ENCODE measurements at places on chromosomes 11 and 22.

DNA sequence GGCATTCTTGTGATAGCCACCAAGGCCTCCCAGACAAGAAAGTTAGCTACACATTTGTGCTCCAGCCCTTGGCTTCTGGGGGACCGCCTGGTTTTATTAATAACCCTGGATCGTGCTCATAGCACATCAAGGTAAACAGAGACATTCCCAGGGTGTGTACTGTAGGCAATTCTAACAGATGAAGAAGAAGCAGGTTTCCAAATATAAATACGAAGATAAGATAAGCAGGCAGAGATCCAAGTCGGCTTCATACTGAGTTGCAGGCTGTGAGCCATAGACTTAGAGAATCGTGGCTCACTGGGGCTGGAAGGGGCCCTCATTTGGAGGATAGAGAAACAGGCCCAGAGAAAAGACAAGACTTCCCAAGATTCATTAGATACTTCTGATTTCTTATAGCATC, 131.4 kb downstream of the TENM4 start:
- DNase-seq = no peak

- no peak for DNase-seq
Measured at GRCh38 chr11:113831314-113831713, 44.1 kb downstream of the USP28 start.

GRCh38 chr11:114026355-114026754, 33.2 kb upstream of the ZBTB16 start:
- peak; percentile 10 for DNase-seq

DNA sequence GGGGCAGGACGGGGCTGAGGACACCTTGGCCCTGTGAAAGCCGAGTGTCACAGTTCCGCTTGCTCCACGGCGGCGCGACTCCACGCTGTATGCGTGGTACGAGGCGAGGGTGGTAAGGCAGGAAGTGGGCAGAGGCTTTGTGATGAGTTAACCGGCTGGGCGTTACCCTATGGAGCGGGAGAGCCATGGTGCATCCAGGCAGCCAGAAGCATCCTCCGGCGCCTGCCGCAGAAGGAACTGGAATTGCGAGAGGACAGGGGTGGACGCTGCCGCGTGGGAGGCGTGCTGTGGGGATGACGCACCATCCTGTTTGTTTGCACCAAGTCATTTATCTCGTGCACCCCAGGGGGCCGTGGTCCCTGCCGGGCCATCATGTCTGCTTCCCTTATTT, 643.9 kb downstream of the BRD1 start:
- DNase-seq = no peak

- DNase-seq = no peak
Measured at GRCh38 chr11:120031612-120032600, 106.0 kb downstream of the TRIM29 start.

DNA sequence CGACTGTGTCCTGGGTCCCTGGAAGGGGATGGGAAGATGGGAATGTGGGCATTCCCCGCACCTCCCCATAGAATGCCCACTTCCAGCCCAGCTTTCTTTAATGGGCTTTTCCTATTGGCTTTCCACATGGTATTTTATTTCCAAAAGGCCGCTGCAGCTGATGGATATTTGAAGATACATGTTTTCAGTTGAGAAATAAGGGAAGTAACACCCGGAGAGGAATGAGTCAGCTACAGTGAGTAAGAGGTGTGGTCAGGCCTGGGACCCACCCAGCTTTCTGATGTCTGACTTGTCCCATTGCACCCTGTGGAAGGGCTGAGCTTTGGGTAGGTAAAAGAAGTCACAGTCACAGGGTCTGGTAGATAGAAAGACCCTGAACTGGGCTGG, 476.9 kb downstream of the MIAT start:
- no peak for DNase-seq

DNA sequence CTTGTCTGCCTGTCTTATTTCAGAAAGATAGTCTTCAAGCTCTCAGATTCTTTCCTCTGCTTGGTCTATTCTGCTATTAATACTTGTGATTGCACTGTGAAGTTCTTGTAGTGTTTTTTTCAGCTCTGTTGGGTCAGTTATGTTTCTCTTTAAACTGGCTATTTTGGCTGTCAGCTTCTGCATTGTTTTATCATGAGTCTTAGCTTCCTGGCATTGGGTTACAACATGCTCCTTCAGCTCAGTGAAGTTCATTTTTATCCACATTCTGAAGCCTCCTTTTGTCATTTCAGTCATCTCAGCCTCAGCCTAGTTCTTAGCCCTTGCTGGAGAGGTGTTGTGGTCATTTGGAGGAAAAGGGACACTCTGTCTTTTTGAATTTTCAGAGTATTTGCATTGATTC, 15.5 kb upstream of the DEPDC7 start:
- no peak for DNase-seq

DNA sequence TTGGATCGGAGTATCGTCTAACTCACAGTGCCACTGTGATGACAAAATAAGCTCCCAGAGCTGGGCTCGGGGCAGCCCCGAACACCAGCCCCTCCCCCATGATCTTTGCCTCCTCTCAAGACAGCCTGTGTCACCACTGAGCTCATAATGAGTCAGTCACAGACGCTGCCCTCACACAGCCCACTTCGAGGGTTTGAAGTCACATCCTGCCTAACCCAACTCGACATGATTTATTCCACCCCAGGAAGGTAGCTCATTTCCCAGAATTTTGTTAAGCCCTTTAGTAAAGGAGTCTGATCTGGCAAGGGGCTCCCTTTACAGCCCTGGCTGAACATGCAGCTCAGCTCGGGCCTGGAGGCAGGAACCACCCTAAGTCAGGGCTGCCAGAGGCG, 22.8 kb downstream of the MYH9 start:
- peak; percentile 88 for DNase-seq

- no peak for DNase-seq
Measured at GRCh38 chr11:3095712-3096361, 38.6 kb upstream of the CARS1 start.

DNA sequence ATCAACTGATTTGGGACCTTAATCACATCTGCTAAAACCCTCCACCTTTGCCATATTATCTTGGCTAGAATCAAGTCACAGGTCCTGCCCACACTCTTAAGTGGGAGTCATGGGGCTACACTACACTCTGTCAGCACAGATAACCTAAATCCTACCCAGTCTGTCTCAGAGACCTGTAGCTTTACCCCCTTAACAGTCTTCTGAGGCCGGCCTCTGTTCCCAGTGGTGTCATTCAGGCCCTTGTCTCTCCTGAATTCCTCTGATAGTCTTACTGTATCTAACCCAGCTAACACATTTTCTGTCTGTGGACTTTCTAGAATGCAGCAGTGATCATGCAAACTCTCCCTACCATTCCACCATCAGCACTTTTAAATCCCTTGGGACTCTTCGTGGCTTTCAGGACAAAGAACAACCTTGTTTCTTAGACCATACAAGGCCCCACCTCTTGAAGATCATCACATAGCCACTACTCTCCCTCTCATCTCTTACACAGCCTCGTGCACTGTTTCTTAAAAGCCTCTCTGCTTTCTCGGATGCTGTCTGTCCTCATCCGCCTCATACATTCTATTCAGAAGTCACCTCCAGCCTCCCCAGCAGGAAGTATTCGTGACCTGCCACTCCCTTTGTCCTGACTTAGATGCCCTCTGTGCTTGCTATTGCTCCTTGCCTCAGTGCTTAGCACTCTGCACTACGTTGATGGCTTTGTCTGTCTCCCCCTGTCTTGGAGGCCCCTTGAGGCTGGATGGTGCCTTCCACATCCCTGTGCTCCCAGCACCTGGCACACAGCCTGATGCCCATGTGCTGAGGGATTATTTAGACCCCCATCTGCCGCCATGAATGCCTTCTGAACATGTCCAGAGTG, 57.9 kb downstream of the PANX1 start:
- no peak for DNase-seq

DNA sequence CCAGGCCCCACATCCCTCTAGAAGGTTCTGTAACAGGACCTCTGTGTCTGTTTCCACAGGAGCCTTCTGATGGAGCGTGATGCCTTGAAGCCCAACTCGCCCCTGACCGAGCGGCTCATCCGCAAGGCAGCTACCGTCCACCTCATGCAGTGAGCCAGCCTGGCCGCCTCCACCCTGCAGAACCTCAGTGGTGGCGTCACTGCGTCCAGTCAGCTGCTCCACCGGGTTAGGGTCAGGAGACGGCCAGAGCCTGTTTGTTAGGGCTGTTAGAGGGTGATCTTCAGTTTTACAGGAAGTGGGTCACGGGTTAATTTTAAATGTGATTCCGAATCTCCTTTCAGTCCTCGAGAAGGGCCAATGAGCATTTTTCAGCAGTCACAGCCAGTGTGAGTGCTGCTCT, 3.9 kb upstream of the GTSE1 start:
- no peak for DNase-seq

DNA sequence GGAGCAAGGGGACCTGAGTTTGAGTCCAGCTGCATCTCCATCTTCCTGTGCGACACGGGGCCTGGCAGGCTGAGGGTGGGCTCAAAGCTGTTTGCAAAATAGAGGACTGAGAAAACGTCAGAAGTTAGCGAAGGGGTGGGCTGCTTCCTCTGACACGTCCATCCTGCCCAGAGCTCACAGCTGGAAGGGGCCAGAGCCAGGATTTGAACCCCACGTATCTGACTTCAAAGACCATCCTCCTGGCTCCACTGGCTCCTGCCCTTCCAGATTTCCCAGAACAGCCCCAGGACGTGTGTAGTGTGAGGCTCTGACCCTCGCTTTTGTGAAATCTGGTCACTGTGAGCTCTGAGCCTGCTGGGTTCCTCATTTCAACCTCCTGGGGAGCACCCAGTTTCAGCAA, 56.3 kb downstream of the CD82 start:
- DNase-seq = no peak

- no peak for DNase-seq
Measured at GRCh38 chr11:97702951-97703350, 1313.1 kb downstream of the JRKL start.

- no peak for DNase-seq
Measured at GRCh38 chr22:43885319-43885671, 6.5 kb downstream of the PNPLA5 start.

DNA sequence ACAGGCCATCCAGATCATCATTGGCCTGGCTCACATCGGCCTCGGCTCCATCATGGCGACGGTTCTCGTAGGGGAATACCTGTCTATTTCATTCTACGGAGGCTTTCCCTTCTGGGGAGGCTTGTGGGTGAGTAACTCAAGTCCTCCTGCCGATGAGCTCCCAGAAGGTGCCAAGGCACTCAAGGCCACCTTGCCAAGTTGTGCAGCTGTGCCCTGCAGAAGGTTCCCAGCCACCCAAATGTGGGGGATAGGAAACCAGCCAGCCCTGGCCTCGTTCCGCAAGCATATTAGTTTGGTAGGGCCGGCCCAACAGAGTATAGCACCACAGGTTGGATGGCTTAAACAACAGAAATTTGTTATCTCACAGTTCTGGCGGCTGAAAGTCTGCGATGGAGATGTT, 4.0 kb downstream of the MS4A8 start:
- no peak for DNase-seq

DNA sequence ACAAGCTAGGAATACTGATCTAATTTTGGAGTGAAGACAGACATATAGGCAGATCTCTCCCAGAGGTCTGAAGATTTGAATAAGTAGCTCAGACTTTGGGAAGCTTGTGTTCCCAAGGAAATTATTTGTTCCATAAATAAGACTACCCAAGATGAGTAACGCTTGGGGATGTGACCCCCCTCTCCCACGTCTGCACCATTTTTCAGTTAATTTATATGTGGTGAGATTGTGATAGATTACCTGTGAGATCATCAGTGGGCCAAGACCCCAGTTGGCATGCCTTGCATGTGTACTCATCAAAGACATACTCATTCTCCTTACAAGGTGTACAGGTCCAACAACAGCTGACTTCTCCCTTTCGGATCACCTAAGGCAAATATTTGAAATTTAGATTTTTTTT, 252.8 kb upstream of the CTSC start:
- no peak for DNase-seq

- DNase-seq = no peak
Measured at GRCh38 chr11:93579187-93579751, 36.1 kb upstream of the SMCO4 start.

GRCh38 chr11:69010361-69010891, 2.6 kb downstream of the MRGPRF start:
- DNase-seq = no peak

GRCh38 chr11:46633291-46634217, 16.2 kb downstream of the ATG13 start:
- DNase-seq = no peak

GRCh38 chr11:77821349-77821851, 456 bp downstream of the AAMDC start:
- DNase-seq = no peak

GRCh38 chr11:115693002-115693401, 188.8 kb upstream of the CADM1 start:
- no peak for DNase-seq

DNA sequence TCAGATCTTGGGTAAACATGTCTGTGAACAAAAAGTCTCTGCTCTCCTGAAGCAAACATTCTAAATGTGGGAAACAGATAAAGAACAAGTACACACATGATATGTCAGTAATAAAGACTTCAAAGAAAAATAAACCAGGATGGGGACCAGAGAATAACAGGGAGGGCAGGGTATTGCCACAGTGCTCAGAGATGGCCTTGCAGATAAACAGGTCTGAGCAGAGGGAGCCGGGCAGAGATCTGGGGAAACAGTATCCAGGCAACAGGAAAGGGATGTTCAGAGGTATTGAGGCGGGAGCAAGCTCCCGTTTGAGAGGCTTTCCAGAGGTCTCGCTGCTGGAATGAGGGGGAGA, 2.9 kb downstream of the CCDC86 start:
- no peak for DNase-seq

DNA sequence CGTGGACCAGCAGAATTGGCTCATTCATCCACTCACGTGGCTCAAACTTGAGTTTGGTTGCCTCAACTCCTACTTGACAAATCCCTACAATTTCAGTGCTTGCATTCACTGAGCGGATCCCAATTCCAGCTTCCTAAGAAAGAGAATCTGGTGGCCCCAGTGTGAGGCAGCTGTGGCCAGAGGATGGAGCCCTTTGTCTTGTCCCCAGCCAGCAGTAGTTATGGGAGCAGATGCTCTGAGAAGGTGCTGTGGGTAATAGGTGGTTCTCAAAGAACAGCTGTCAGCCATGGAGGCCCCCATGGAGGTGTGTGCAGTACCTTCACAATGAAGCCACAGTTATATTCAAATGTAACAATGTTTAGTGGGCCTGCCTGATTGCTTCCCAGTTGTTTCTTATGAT, 39.3 kb downstream of the KREMEN1 start:
- DNase-seq = no peak

- peak; percentile 76 for DNase-seq
Measured at GRCh38 chr11:2301631-2302305, at the start of the genes C11orf21 and TSPAN32. Gene C11orf21 (minus strand): TSS chr11:2301918. CDS start chr11:2301808, 110 bp downstream. Gene TSPAN32 (plus strand): TSS chr11:2302013. CDS start chr11:2302150, 137 bp downstream.

GRCh38 chr11:74896311-74896710, 52.6 kb downstream of the XRRA1 start:
- no peak for DNase-seq

DNA sequence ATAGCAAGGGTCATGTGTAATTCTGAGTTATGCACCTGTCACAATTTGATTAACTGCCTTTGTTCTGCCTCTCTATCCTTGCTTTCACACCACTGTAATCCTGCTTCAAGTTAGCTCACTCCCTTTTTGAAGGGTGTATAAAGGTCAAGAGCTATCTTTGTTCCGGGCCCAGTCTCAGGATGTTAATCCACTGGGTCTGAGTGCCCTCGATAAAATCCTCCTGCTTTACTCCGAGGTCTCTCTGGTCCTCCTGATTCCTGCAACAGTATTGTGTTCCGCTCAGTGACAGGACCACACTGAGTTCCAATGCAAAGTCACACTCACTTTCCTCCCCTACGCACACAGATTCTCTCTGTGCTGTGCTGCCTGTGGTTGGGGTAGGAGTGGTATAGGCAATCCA, 186.5 kb downstream of the DYNC2H1 start:
- DNase-seq = no peak

- DNase-seq = no peak
Measured at GRCh38 chr11:16126362-16126761, 230.0 kb downstream of the SOX6 start.
